ENCODE measurements at places on chromosomes 12 and 14. TPM values are rescaled to one million over a fixed set of nuclear protein-coding genes. Genes with fewer than 3 reads are reported as not detected.

CLBA1 gene
- 5.1 TPM for total RNA-seq

GRCh38 chr12:130742112-130742511 is 26.0 kb upstream of the RIMBP2 start:
- no peak for DNase-seq

DNA sequence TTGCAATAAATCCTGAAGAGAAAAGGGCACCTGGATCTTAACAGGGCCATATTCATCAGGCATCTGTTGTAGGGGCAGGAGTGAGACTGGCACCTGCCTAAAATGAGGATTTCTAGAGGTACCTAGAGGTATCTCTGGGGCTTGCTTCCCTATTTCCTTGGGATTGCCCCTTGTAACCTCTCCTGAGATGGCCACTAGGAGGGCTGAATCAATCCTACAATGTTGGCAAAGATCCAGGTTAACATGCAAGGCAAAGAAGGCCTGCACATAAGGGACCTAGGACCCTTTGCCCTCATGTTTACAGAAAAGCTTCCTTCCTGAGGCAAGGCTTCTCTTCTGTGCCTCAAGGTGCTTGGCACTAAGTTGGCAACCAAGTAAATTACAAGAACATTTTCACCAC is 25.8 kb upstream of the CLEC4E start:
- DNase-seq = no peak

TGFB3 gene
- 109 TPM for total RNA-seq

GRCh38 chr12:4833524-4833923 is 76.2 kb upstream of the KCNA1 start:
- peak; percentile 30 for DNase-seq

DNA sequence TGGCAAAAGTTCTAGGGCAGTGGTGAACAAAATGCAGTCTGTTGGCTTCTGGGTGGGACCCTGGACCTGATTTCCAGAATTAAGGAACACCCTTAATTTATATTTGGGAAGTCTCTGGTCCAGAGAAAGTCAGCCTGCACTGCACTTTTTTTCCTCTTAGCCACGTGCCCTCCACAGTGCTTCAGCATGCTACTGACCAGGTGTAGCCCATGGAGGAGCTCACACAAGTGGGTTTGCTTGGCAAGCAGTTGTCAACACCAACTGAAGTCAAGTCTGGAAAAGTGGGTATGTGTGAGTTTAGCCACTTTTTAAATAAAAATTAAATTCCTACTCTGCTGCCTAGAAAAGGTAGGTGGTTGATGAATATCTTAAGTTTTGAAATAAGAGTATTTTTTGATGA is 111.3 kb downstream of the DAAM1 start:
- DNase-seq = no peak

RARG gene
- 17.5 TPM for total RNA-seq

GRCh38 chr12:26032290-26032689 is 73.8 kb downstream of the RASSF8 start:
- DNase-seq = no peak

EXD2 gene
- total RNA-seq = 13.1 TPM

GRCh38 chr14:51684760-51685159 is 33.0 kb downstream of the FRMD6 start:
- no peak for DNase-seq

DNA sequence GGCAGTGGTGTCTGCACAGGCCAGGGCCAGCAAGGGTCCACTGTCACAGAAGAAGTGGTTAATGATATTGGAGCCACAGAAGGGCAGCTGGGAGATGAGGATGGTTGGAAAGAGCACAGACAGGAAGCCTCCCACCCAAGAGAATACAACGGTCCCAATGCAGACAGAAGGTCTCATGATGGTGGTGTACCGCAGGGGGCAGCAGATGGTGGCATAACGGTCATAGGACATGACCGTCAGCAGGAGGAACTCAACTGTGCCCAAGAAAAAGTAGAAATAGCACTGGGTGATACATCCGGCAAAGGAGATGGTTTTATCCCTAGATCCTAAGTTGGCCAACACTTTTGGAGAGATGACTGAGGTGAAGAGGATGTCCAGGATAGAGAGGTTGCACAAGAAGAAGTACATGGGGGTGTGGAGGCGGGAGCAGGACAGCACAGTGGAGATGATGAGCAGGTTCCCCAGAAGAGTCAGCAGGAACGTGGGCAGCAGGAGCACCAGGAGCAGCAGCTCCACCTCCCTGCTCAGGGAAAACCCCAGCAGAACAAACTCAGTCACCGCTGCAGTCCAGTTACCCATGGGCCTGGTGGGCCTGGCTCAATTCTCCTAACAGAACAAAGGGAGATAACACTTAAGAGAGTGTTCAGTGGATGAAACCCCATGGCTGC is 9.8 kb downstream of the OR6J1 start:
- no peak for DNase-seq

- DNase-seq = peak; percentile 53
Measured at GRCh38 chr14:81350344-81351130, 49.6 kb downstream of the STON2 start.

DNA sequence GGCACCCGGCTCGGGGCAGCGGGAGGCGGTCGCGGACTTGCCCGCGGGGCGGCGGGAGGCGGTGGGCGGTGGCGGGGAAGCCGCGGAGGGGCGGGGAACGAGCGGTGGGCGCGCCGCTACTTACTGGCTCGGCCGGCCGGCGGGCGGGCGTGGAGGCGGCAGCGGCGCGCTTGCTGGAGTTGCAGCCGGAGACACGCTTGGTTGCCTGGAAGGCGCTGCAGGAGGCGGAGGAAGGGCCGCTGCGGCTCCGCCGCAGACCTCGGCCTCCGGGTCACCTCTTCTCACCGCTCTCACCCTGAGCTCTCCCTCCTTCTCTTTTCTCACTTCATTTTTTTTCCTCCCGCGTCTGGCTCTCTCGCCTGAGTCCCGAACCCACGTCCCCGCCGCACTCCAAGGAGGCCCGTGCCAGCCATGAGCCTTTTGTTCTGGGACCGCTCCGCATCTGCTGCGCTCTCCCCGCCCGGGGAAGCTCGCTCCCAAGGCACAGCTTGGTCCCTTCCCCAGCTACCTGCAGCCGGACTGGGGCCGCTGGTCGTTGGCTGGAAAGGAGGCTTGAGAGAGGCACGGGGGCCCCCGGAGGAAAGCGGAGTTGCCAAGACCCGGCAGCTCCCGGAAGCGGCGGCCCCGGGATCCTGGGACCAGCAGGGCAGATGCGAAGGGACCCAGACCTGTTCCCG is 592 bp upstream of the KCNK10 start:
- DNase-seq = peak; percentile 40

GPR65 gene
- 0.53 TPM for total RNA-seq

DNA sequence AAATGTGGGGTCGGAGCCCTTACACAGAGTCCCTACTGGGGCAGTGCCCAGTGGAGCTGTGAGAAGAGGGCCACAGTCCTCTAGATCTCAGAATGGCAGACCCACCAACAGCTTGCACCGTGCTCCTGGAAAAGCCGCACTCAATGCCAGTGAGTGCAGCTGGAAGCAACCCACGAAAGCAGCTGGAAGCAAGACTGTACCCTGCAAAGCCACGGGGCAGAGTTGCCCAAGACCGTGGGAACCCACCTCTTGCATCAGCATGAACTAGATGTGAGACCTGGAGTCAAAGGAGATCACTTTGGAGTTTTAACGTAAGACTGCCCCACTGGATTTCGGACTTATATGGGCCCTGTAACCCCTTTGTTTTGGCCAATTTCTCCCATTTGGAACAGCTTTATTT is 12.3 kb downstream of the GTF2A1 start:
- no peak for DNase-seq

NUDT14 gene
- 21.9 TPM for total RNA-seq

- no peak for DNase-seq
Measured at GRCh38 chr14:88802596-88802995, 9.8 kb upstream of the EML5 start.

TMEM30B gene
- total RNA-seq = 3.2 TPM

DNA sequence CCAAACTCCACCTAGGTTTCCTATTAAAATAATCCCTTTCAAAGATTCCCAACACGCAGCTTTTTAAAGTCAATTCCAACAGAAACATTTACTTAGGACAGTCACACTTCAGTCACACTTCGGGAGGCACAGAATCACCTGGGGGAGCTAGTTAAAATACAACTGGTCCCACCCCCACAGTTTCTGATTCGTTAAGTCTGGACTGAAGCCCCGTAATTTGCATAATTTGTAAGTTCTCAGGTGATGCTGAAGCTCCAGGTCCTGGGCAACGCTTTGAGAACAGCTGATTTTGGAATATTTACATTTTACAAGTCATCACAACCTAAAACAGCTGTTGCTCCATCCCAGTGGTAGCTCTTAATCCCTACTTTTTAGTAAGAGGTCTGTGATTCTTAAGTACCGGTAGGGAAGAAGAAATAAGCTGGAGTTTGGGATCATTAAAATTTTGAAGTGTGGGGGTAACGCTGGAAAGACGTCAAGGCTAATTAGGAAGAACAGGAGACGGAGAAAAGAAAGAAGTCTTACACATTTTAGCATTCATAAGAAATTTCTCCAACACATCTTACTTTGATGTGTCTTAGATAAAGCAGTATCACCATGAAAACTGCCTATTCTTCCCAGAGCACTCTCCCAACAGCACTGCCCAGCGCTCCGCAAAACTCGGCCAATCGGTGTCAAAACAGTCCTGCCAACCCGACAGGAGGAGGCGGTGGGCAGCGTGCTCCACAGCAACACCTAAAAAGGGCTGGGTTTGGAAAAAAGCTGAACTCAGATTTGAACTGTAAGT is 1.1 kb downstream of the IPO8 start:
- DNase-seq = peak; percentile 46
